ENCODE measurements at places on chromosomes 1 and 21. TPM values are rescaled to one million over a fixed set of nuclear protein-coding genes. Genes with fewer than 3 reads are reported as not detected.

GSTM5 gene
- total RNA-seq = 1.9 TPM

KCNQ4 gene
- 1.7 TPM for total RNA-seq

ALX3 gene
- total RNA-seq = 0.31 TPM

ADAMTS5 gene
- total RNA-seq = 1.4 TPM

BGLAP gene
- not detected for total RNA-seq

THEMIS2 gene
- total RNA-seq = 3.4 TPM

DNA sequence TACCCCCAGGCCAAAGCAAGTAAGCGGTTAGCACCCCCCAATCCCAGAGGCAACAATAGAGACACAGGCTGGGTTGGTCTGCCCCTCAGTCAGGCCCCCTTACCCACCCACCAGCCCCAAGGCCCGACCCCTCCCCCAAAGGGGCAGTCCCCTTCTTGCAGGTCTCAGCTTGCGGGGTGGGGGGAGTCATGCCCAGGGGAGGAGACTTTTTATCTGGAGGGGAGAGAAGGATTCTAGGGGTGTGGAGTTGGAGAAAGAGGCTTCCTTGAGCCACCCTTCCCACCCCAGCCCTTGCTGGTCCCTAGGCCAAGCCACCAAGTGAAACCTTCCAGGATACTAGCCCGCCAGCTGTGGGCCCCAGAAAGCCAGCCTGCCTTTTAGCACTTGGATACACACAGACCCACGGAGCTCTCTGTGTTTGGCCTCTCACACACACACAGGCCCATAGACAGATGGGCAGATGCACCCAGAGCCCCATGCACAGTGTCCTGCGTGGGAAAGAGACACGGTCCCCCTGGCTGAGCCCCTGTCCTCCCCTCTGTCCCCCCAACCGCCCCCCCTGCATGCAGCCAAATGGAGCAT, 7.1 kb downstream of the TMEM54 start:
- no peak for DNase-seq

- DNase-seq = no peak
These were observed 92.2 kb upstream of the ZBTB40 start for GRCh38 chr1:22359427-22359826.

DNA sequence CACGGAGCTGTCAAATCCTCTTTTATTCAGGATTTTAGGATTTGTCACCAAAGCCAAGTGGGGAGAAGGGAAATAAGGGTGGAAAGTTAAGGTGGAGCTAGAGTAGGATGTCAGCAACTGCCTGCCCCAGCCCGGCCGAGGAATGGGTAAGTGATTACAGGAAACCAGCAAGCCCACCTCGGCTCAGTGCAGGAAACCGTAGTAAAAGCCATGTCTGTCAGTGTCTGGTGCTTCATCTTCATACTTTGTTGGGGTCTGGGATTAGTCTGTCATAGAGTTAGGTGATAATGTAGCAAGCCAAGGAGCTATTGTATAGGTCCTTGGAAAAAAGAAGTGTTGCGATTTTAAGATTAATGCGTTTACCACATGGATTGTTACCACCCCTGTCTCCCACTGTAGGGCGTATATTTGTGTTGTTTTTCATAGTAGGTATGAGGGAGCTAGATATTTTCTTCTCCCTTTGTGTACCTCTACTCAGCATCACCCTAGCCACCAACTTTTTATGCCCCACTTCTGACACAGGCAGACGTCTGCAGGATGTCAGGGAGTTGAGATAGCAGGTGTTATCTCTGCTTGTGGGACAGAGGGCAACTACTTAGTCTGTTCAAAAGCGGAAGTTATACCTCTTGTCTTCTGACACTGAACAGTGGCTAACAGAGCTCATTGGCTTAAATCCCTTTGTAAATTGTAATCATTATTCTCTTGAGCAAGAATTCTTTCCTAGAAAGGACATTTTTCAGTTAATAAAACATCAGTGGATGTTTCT, 253.7 kb downstream of the HHAT start:
- no peak for DNase-seq

- no peak for DNase-seq
These were observed 188.7 kb downstream of the COL11A1 start for GRCh38 chr1:102919659-102920058.

DNA sequence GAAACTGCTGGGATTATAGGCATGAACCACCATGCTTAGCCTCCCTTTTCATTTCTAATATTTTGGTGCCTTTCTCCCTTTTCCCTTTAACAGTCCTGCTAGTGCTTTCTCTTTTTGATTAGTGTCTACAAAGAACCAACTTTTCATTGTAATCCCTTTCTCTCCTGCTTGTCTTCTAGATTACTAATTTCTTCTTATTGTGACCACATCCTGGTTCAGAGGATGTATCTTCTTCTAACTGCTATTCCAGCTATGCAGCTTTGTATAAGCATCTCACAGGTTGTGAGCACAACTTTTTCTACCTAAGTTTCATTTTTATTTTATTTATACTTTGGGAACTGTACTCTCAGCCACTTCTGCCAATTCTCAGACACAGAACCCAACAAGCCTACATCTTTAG, 14.7 kb downstream of the ZNF648 start:
- DNase-seq = no peak

- peak; percentile 30 for DNase-seq
These were observed 21.5 kb downstream of the CLSPN start for GRCh38 chr1:35748326-35748725.

DNA sequence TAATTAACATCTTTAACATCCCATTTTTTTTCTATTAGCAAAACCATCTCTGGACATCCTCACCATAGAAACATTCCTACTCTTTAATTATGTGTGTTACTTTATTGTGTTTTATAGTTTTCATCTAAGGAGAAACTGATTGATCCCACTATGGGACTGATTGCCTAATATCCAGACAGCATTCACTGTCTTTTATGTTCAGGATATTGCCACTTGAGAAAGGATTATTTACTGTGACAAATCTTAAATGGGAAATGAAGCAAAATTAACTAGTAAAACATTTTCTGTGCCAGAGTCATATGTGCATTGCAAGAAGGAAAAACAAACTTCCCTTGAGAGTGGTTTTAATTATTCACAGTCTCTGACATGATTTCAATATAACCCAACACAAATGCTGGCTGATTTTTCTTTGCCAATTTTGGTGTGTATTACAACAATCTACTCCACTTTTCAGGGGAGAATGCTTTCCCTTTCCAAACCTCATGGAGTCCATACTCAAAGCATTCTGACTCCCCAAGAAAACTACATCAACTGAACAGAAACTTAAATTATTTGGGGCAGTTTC, 15.8 kb upstream of the RGS13 start:
- no peak for DNase-seq

- no peak for DNase-seq
These were observed 30.7 kb upstream of the GRHL3 start for GRCh38 chr1:24288479-24288878.

GRCh38 chr1:177755851-177756560, 213.9 kb downstream of the SEC16B start:
- no peak for DNase-seq

DNA sequence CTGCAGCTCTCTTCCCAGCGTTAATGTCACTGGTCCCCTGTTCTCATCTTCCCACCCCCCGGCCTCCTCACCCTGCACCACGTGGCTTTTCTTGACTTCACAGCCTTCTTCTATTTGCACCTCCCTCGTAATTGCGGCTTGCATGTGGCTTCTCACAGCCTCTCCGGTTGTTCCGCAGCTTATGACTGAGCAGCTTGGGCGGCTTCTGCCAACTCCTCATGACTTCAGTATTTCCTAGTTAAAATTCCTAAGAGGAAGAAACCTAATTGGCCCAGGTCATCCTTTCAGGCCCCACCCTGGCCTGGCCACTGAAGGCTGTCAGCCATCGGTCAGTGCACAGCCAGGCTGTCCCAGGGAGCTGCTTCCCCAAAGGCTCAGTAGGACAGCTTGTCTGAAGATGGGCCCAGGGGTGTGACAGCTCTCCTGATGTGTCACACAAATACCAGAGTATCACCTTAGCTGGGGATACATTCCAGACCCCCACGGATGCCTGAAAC, 8.6 kb upstream of the RERE start:
- no peak for DNase-seq

GRCh38 chr1:174068000-174068399, 45.8 kb upstream of the RC3H1 start:
- DNase-seq = no peak

DNA sequence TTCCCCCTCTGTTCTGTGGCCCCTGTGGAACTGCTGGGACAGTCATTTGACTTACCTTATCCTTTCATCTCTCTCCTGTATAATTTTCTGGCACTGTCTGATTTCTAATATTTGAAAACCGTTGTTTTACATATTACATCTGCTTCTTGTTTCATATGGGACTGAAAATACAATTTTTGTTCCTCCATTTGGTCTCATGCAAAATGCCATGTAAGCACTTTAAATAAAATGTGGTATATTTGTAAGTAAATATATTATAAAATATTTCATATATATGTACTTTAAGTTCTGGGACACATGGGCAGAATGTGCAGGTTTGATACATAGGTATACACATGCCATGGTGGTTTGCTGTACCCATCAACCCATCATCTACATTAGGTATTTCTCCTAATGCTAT, 93.9 kb upstream of the PLPPR5 start:
- DNase-seq = no peak

- DNase-seq = no peak
These were observed 9.0 kb downstream of the CFAP298 start for GRCh38 chr21:32603131-32603530.

DNA sequence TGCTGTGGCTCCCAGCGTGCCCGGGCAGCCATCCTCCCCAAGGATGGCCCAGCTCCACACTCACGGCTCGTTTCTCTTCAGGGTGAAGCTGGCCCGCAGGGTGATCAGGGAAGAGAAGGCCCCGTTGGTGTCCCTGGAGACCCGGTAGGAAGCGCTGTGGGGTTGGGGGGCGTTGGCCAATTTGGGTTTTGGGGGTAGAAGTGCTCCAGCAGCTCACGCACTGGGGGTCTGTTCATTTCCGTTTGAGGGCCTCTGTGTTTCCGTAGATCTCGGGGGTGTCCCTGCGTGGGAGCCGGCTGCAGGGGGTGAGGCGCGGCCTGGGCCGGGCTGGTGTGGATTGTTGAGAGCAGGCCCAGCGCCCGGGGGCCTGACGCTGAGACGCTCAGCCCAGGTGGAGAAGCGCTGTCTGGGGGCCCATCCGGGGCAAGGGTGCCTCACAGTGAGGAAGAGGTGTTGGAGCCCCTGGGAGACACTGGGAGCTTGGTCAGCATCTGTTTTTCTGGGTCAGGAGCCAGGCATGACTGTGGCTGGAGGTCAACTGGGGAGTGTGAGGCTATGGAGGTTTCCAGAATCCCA, 12.6 kb downstream of the COL6A1 start:
- DNase-seq = no peak

GRCh38 chr1:195939844-195940243, 668.4 kb downstream of the KCNT2 start:
- DNase-seq = no peak

DNA sequence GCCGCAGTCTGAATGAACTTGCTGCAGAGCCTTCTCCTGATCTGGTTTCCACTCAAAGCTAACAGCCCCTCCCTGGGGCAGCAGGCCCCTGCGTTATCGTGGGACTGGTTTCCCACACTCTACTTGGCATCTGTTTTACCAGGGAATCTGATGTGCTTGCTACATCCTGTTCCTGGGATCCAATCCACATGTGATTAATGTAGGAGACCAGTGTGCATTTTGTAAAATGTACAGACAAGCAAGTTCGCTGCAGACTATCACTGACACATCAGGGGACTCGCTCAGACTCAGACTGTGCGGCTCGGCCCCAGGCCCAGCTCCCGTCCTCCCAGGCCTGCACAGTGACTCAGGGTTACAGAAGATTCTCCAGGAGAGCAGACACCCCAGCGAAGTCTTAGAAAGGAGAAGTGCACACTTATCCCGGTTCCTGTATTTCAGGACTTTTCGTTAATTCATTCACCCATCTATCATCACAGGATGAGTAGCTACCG, 340.1 kb downstream of the MATN1 start:
- DNase-seq = no peak

DNA sequence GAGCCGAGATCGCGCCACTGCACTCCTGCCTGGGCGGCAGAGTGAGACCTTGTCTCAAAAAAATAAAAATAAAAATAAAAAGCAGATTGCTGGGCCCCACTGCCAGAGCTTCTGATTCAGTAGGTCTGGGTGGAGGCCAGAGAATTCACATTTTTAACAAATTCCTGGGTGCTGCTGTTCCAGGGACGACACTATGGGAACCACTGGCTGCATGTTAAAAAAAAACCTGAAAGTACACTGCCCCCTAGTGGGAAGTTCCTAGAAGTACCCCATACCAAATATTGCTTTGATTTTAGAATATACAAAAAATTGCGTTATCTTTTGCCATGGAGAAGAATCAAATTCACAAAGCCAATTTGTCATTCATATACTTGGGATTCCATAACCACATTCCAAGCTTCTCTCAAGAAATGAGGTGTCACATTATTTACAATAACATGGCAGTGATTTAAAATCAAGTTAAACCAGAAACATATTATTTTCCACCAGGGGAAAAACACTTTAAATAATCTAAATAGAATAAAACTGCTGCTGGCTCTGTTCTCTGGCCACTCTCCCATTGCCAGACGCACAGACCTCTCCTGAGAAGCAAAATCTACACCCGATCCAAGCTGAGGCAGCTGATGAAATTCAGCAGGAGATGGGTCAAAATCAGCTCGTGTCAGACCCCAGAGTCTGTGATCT, 27.4 kb downstream of the SYF2 start:
- no peak for DNase-seq

DNA sequence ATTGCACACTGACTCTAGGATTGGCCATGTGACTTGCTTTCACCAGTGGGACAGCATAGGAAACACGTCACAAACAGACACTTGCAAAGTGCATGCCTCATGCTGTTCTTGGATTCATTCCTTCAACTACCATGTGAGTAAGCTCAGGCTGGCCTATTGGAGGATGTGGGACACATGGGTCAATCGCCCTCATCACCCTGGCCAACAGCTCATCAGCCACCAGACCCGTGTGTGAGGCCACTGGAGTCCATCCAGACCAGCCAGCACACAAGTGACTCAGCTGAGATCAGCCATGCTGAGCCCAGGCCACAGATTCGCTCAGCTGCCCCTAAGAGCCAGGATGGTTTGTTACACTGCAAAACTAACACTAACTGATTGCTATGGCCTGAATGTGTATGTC, 216.1 kb upstream of the GRIK3 start:
- no peak for DNase-seq

Measured in occipital lobe (tissue), 3 donors.